ENCODE measurements at places on chromosomes 4 and X.
A peak's percentile ranks its signal among the peaks of the same experiment; 100 is the strongest.

GRCh38 chr4:46931981-46932380 is 22.9 kb upstream of the COX7B2 start:
- DNase-seq = peak; percentile 48

- no peak for DNase-seq
Measured at GRCh38 chr4:19925516-19925915, 326.2 kb upstream of the SLIT2 start.

DNA sequence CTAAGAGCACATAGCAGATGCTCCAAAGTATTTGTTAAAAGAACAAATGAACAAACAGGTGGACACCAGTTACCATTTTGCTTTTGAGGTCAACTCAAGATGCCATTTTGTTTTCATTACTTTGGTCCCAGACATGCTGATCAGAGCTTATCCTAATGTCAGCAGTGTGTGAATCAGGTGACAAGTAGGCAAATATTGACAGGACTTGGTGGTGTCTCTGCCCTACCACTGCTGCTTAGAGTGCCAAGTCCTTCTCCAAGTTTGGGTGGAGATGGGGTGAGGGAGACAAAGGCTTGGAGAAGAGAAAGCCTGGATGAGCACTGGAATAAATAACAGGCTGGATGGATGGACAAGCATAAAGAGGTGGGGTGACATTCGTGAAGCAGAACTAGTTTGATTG is 38.7 kb downstream of the MID1IP1 start:
- no peak for DNase-seq

GRCh38 chr4:171793723-171794122 is 19.5 kb upstream of the GALNTL6 start:
- DNase-seq = no peak

- no peak for DNase-seq
Measured at GRCh38 chrX:71210816-71211215, 12.2 kb upstream of the GJB1 start.

- DNase-seq = no peak
Measured at GRCh38 chr4:10180927-10181744, 64.5 kb upstream of the WDR1 start.

- DNase-seq = no peak
Measured at GRCh38 chr4:55439023-55439422, 43.3 kb downstream of the TMEM165 start.

GRCh38 chr4:138562544-138562991 is 320.4 kb upstream of the SLC7A11 start:
- no peak for DNase-seq

GRCh38 chr4:135186002-135186401 is 984.4 kb upstream of the PABPC4L start:
- no peak for DNase-seq

- no peak for DNase-seq
Measured at GRCh38 chr4:117596917-117597480, 437.3 kb upstream of the NDST3 start.

DNA sequence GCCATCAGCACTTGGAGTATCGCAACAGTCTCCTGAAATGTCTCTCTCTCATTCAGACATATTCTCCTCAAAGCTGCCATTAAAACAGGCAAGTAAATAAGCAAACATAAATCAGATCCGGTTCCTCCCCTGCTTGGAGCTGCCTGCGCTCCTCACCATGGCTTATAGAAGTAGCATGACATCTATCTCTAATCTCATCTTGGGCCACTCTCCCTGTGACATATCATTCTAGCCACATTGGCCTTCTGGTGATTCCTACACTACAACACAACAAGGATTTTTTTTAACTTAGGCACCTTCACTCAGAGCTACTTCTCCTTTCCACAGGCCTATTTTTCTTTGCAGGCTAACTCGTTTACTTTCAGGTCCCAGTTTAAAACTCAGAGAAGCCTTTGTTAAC is 387.9 kb downstream of the ARHGAP24 start:
- DNase-seq = no peak

- DNase-seq = no peak
Measured at GRCh38 chrX:77977095-77977494, 7.7 kb upstream of the PGAM4 start.

- DNase-seq = no peak
Measured at GRCh38 chr4:41957634-41958033, 22.4 kb downstream of the TMEM33 start.

- DNase-seq = no peak
Measured at GRCh38 chr4:113513382-113513781, 248.2 kb downstream of the CAMK2D start.

GRCh38 chrX:68177542-68177941 is 255.8 kb downstream of the OPHN1 start:
- DNase-seq = no peak

DNA sequence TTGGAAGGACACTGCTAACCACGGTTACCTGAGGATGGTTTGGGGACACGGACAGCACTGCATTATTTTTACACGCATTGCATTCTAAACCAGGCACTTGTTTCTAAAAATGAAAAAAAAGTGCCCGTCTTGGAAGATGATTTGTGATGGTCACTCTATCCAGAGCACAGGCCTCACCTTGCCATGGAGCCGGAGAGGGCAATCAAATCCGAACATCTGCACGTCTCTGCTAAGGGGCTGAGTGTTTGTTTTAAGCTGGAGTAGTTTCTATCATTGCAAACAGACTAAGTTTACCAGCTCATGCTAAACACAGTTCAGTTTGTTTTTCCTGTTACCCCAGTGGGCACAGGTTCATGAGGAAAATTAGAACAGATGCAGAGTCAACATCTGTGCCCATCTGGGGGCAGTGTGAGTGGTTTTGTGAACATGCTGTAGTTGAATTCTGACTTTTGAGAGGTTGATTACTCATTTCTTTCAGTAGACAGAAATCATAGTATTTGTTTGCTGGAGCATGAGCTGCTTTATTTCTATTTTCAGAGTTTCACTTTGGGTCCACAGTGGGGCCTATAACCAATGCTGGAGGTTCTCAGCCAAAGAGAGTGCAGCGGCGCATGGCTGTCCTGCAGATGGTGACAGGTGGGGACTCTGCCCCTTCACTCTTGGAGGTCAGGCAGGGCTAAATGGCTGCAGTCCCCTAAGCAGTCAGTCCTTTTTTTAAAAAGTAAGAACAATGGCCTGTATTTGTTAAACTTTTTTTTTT is 65.4 kb upstream of the ENPP6 start:
- DNase-seq = no peak

GRCh38 chr4:186445040-186445439 is 110.3 kb downstream of the MTNR1A start:
- DNase-seq = no peak

DNA sequence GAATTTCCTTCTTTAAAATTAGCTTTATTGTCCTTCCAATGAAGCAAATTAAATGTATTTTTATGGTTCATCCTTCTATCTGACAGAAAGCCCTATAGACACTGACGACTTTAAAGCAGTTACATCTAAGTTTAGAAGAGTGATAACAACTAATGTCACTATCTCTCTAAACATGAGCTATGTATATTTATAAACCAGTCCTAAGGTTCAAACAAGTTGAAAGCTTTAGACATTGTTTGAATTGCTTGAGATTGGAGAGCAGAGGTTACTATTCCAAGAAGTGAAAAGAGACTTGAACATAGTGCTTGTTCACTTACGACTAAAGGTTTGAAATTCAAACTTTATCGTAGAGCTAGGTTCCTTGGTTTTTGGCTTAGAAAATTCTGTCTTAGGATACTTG is 30.2 kb upstream of the EIF1AX start:
- no peak for DNase-seq

- DNase-seq = no peak
Measured at GRCh38 chrX:18944482-18944881, 39.4 kb downstream of the PHKA2 start.

DNA sequence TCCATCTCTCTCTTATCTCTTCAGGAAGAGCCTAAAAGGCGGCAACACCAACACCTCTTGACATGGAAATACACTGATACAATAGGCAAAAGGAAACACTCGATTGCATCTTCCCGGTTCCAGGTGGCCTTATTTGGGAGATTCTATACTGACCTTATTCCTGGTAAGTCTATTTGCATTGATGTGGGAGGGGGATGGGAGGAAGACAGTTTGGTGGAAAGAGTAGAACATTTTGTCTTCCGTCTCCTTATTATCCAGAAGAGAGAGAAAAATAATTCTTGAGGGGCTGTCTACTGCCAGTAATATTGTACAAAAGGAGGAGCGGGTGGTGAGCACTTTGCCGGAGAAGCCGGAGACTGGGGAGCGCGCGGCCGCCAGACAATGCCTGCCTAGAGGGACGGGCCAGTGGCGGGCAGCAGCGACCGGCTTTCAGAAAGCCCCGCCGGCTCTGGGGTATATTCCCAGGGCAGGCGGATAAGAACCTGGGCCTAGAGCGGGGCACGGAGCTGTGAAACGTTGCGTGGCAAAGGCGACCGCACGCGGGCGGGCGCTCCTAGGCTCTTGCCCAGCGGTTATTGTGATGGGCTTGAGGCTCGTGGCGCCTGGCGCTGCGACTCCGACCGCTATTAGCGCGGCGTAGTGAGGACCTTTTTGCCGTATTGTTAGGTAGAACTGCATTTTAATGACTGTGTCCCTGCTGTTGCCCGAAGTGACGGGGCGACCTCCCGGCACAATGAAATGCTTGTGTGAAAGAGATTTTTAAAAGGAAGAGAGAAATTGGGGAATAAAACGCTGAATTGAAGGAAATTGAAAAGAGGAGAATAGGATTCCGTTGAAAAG is 518 bp downstream of the PRDM8 start:
- no peak for DNase-seq

DNA sequence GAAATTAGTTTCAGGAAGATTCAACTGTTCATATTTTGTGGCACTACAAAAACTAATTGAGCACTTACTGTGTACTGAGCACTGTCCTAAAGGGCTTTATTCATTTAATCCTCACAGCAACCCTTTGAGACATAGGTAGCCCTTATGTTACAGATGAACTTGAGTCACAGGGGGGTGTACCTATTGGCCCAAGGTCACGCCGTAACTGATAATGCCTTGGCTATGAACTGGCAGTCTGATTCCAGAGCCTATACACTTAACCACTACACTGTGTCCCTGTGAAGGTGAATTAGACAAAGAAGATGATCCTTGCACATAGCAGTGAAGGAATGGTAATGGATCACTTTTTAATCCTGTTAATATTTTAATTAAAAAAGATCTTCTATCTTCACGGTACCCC is 12.0 kb downstream of the TMEM165 start:
- no peak for DNase-seq

DNA sequence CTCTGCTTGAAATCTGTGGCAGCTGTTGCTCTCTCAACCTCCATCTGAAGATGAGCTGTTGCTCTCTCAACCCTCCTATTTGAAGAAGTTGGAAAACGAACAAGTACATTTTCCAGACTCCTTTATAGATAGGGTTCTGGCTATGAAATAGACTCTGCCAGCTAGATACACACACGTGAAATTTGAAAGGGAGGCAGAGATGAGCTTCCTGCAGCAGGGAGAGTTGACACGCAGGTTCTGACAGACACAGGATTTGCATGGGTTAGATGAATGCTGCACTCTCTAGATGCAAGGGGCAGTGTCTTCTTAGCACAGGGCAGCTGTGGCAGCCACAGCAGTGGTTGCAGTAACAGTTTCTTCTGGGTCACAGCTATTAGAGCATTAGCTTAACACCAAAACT is 8.0 kb upstream of the PYURF start:
- DNase-seq = no peak

- no peak for DNase-seq
Measured at GRCh38 chr4:141391771-141392170, 171.1 kb downstream of the ZNF330 start.

GRCh38 chr4:158840131-158840530 is 71.3 kb downstream of the FNIP2 start:
- no peak for DNase-seq

GRCh38 chr4:98482503-98482846 is 175.9 kb downstream of the TSPAN5 start:
- DNase-seq = no peak

DNA sequence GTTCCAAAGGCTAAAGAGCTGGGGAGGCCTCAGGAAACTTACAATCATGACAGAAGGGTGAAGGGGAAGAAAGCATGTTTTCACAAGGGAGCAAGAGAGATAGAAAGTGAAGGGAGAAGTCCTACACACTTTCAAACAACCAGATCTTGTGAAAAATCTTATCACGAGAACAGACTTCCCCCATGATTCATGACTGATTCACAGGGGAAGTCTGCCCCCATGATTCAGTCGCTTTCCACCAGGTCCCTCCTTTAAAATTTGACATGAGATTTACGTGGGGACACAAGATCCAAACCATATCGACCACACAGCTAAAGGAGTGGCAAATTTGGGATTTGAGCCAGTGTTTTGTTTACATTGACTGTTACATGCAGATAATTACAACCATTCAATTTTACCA is 971.1 kb upstream of the HS3ST1 start:
- no peak for DNase-seq

GRCh38 chrX:49947781-49948180 is 25.4 kb downstream of the CLCN5 start:
- DNase-seq = no peak

DNA sequence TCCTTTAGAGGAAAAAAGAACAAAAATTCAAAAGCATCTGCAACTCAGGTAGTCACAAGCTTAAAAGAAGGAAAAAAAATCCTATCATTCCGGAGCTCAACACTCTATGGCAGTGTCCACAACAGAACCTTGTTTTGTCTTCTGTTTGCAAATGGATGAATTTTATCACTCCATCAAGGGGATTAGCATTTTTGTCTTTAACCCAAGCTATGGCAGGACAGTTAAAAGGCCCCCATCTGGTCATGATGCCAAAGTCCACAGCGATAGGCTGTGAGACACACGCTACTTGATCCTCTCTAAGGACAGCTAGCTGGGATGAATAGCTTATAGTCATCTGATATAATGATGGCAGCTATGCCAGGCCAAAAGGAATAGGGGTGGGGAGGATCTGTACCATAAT is 16.6 kb downstream of the AMER1 start:
- no peak for DNase-seq

- DNase-seq = no peak
Measured at GRCh38 chr4:47484168-47484567, 907 bp upstream of the ATP10D start.

GRCh38 chr4:58551676-58552075 is 1441.5 kb upstream of the IGFBP7 start:
- DNase-seq = no peak

GRCh38 chr4:71006203-71006907 is 12.9 kb downstream of the DCK start:
- DNase-seq = no peak

- no peak for DNase-seq
Measured at GRCh38 chr4:188613976-188614375, 474.7 kb downstream of the TRIML1 start.

- DNase-seq = peak; percentile 66
Measured at GRCh38 chr4:128384091-128384520, 96.5 kb upstream of the PGRMC2 start.

GRCh38 chr4:87089368-87089767 is 131.1 kb downstream of the KLHL8 start:
- no peak for DNase-seq

GRCh38 chrX:16629909-16630308 is 20.0 kb upstream of the S100G start:
- DNase-seq = no peak

- DNase-seq = no peak
Measured at GRCh38 chrX:10111364-10112148, 45.2 kb upstream of the CLCN4 start.

- no peak for DNase-seq
Measured at GRCh38 chr4:185473247-185473646, 1.7 kb upstream of the CCDC110 start.

Measured in foreskin melanocyte (primary cell).